GM04503 (cell line): ENCODE measurements at places on chromosomes 4 and X.
A peak's percentile ranks its signal among the peaks of the same experiment; 100 is the strongest.

GRCh38 chr4:140754918-140755773 lies 1.0 kb downstream of the TBC1D9 start:
- no peak for DNase-seq

GRCh38 chr4:91170768-91171167 lies 1043.6 kb downstream of the CCSER1 start:
- no peak for DNase-seq

DNA sequence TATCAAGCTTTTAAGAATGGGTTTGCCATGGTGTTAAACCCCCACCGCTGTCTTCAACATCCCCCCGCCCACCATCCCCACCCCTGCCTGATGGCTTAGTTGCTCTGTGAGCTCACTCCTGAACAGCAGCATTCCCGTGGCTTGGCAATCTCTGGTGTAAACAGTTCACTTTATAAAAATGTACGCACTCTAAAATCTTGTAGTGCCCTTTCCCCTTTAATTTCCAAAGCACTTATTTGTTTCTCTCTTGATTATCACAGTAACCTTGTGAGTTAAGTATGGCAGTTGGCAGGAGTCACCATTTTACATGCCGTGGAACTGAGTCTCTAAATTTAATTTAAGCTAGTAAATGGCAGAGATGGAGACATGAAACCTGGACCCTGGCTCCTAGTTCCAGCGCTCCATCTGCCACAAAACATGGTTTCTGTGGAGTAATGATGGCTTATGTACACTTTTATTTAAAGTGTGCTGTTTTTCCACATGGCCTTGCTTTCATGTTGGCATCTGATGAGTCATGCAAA lies 123.1 kb downstream of the AFF1 start:
- DNase-seq: no peak

GRCh38 chr4:6194458-6195195 lies 5.7 kb downstream of the JAKMIP1 start:
- no peak for DNase-seq

- DNase-seq: peak; percentile 18
Measured at GRCh38 chr4:120070196-120070595, 3.5 kb upstream of the MAD2L1 start.

DNA sequence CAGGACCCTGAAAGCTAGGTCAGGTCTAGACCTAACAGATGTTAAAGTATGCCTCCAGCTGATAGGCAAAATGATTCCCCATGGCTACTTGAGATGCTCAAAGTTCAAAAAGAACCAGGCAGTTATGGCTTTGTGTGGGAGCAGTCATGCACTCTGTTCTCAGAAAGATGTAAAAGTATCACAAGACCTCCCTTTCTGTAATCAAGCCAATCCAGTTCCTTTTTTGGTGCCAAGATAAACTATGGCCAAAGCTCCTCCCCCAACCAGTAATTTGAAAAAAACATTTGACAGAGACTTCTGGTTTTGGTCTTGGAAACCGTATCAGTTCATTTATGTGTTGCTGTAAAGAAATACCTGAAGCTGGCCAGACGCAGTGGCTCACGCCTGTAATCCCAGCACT lies 340.9 kb downstream of the CHIC1 start:
- no peak for DNase-seq

DNA sequence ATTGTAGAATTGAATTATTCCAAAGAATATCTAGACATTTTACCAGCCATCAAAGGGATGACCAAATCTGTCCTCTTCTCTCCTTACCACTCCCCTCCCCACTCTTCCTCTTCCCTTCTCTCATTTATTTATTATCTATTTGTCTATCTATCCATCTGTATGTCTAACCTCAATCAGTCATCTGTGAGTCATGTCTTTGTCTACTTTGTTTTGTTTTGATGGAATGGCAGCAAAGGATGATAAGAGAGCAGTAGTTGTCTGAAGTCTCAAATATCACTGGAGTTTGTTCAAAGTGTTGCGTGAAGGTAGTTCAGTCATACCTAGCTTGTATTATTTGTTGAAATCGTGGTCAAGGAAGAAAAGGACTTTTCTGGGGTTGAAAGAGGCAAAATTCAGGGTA lies 34.7 kb upstream of the PGRMC2 start:
- DNase-seq: no peak

DNA sequence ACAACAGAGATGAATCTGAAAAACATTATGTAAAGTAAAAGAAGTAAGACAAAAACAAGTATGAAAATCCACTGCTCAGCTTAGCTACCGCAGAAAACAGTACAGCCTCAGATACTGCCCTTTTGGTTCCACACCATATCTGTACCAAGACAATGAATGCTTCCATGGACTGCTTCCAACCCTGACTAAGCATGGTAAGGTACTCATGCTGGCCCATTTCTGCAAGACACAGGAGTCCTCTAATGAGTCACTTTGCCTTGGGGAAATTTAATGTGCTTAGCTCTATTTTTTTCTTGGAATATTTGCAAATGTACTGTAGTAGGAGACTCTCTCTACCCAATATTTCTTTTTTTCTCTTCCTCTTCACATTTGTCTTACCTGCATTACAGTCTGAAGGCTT lies 931.7 kb upstream of the HS3ST1 start:
- DNase-seq: no peak

DNA sequence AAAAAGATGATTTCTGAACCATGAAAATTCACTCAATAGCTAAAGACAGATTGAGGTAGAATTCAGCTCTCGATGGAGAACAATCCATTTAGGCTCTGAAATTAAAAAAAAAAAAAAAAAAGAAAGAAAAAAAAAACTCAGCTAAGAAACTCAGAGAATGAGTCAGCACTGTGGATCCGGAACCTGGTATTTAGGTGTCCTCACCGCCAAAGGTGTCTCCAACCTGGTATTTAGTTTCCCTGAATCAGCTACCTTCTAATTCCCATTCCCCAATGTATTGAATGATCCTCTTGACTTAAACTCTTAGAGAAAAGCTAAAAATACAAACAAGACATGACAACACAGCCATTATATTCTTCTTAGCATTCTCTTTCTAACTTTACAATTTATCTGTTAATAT lies 150.3 kb upstream of the RASGEF1B start:
- no peak for DNase-seq

- no peak for DNase-seq
Measured at GRCh38 chr4:16687845-16688244, 210.6 kb downstream of the LDB2 start.

DNA sequence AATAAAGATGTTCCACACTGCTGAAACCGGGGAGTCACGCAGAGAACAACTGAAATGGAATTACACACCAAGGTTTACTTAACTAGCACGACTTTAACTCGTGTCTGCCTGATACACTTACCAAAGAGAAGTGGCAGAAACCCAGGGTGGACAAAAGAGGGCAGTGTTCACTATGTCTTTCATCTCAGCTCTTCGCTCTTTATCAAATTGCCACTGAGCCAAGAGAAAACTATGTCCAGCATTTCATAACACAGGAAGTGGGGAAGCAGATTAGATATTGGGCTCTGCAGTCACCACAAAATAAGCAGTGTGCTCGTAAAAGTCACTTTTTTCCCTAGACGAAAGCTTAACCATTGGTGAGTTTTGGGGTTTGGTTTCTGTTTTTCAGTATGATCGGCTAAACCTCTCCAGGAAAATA lies 155.7 kb downstream of the CHIC2 start:
- DNase-seq: peak; percentile 77

DNA sequence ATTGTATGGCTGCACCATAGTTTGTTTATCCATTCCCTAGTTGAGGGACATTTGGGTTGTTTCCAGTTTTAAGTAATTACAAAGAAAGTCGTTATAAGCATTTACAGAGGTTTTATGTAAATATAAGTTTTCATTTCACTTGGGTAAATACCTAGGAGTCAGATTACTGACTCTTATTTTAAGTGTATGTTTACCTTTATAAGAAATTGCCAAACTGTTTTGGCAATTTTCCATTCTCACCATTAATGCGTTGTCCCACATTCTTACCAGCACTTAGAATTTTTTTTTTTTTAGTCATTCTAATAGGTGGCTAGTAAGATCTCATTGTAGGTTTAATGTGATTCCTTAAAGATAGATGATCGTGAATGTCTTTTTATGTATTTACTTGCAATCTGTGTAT lies 121.5 kb upstream of the NR3C2 start:
- no peak for DNase-seq

DNA sequence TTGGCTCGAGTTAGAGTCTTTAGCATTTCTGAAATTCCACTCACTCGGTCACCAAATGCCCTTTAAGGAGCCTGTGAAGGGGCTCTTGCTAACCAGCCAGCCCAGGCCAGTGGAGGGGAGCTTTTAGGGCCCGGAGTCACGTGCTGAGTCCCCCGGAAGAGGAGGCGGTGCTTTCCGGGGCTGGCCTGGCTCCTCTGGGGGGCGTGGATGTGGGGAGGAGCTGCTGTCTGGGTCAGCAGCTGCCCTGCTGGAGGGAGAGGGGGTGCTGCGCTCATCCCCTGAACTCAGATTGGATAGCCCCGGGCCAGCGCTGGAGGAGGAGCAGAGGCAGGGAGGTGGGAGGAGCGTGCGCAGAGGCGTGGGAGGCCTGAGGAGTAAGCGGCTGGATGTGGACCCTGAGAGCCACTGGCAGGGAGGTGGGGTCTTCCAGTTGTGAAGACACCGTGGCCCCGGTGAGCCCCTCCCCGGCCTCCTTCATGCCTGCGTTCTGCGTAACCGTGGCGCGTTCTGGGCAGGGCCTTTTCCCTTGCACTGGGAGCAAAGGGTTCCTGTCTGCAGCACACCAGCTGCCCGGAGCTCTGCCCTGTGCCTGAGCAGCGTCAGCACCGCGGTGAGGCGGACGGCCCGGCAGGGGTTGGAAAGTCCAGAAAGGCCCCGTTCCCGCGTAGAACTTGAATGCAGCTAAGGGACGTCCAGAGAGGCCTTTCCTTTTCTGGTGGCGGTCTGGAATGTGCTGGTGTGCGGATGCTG lies 19.7 kb downstream of the MAEA start:
- DNase-seq: peak; percentile 74

- no peak for DNase-seq
Measured at GRCh38 chr4:68987007-68987406, 35.4 kb upstream of the UGT2A3 start.

- no peak for DNase-seq
Measured at GRCh38 chrX:131649741-131650140, 105.9 kb downstream of the OR13H1 start.
